GM23248 (cell line): ENCODE measurements at places on chromosomes 13 and 19. TPM values are rescaled to one million over a fixed set of nuclear protein-coding genes. Genes with fewer than 3 reads are reported as not detected.

The CYP2A6 gene
- total RNA-seq = not detected in 2 replicates

DNA sequence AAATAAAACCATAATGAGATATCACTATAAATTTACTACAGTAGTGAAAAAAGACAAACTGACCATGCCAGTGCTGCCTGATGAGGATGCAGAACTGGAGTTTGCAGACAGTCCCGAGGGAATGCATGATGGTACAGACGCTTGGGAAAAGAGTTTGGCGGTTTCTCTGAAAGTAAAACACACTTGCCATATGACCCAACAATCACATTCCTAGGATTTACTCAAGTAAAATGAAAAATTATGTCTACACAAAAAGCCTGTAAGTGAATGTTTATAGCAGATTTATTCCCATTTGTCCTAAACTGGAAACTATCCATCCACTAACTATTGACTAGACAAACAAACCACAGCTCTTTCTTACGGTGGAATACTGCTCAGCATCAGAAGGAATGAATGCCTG lies 271.0 kb downstream of the DNAJC15 start:
- no peaks in the 10 kb centered on the region for H3K36me3 ChIP-seq
- H3K27ac ChIP-seq = no peak overlapping the region
- DNase-seq = no peak

DNA sequence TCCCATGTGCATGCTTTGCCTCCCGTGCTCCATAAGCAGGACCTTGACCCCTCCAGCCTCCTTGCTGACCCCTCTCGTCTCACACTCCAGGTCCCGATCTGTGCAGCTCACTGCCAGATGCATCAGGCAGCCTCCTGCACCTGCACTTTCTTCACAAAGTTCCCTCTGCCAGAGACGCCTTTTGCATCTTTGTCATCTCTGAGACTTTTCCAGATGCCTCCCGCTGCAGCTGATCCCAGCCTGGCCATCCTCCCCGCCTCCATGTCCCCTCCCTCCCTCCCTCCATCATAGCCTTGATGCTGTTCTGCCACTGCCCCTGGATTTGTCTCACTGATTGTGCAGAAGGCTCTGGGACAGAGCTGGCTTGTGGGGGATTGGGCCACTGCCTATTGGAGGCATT lies 29.9 kb downstream of the PPP1R37 start:
- no peaks in the 10 kb centered on the region for H3K27me3 ChIP-seq
- H3K4me3 ChIP-seq = no peak overlapping the region
- H3K27ac ChIP-seq = no peak overlapping the region

- no peak overlapping the region for H3K4me3 ChIP-seq
- H3K27ac ChIP-seq = no peak overlapping the region
- H3K27me3 ChIP-seq = no peaks in the 10 kb centered on the region
- no peaks in the 10 kb centered on the region for H3K4me1 ChIP-seq
Observed at GRCh38 chr19:48403606-48404005, 10.1 kb downstream of the GRIN2D start.

The ZNF383 gene
- total RNA-seq = 3.4 and 5.5 TPM in 2 replicates

DNA sequence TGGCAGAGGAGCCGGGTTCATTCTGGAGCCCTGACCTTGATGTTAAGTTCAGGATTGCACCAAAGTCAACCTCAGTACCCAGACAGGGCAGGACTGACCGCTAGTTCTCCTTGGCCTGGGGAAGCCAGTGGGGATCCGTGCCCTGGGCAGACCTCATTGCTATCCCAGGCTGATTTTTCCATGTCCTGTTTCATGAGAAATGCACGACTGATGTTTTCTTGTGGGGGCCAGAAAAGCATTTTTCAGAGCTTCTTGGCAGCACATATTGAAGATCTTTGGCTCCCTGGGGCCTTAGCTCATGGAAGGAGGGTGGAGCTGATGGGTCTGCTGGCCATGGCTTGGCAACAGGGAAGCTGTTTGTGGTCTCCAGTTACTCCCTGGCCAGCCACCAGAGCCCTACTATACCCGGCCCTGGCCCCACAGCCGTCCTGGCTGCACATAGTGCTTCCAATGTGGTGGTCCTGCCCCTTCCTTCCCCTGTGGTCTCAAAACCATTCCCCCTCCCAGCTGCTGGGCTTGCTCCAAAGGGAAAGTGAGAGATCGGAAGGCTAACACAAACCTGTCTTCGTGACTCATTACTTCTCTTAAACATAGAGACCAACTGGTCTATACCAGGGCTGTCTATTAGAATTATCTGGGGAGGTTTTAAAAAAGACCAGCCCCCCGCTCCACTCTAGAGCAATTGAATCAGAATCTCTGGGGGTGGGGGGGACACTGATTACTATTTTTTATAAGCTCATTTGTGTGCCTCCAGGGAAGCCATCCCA lies 11.2 kb downstream of the IL17D start:
- peak overlapping the region; percentile 87 for H3K27ac ChIP-seq
- H3K4me1 ChIP-seq = peaks cover 34% of the 10 kb centered on the region
- H3K27me3 ChIP-seq = peaks cover 5% of the 10 kb centered on the region; the same call in 1 of the 2 replicates
- peak; percentile 88 for DNase-seq
- peak overlapping the region; percentile 69 for H3K4me3 ChIP-seq
- H3K36me3 ChIP-seq = no peaks in the 10 kb centered on the region

DNA sequence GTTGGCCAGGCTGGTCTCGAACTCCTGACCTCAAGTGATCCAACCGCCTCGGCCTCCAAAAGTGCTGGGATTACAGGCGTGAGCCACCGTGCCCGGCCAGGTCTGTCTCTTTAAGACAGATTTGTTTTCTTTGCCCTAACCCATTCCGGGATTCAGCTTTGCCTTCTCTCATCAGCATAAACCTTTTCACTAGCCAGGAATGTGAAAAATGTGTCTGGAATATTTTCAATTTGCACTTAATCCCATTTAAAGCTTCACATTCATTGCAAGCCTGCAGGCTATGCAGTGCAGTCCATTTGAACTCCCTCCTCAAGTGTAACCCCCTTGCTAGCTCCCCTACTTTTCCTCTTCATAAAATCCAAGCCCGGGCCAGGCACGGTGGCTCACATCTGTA lies 880 bp upstream of the TMEM160 start:
- peak overlapping the region; percentile 50 for H3K4me3 ChIP-seq
- peaks cover 5% of the 10 kb centered on the region; the same call in 1 of the 2 replicates for H3K4me1 ChIP-seq
- no peaks in the 10 kb centered on the region for H3K36me3 ChIP-seq

DNA sequence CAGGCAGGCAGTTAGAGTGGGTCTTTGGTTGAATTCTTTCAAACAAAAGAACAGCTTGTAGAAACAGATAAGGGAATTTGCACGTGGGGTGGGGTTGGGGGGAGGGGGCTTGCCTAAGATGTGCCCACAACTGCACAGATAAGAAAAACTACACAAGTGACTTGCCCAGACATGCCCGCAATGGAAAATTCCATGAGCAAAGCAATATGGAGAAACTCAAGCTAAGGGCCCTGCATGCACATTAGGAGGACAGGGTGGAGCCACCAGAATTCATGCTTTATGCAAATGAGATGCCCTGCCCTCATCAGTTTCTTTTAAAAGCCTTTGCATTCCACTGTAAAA lies 755.6 kb upstream of the MIR17HG start:
- H3K27me3 ChIP-seq = no peaks in the 10 kb centered on the region
- peaks cover 10% of the 10 kb centered on the region; the same call in 1 of the 2 replicates for H3K4me1 ChIP-seq
- H3K27ac ChIP-seq = no peak overlapping the region
- no peak for DNase-seq

GRCh38 chr19:39679056-39679790 lies 23.5 kb downstream of the LGALS16 start:
- H3K27ac ChIP-seq = no peak overlapping the region
- no peak overlapping the region for H3K4me3 ChIP-seq
- peaks cover 4% of the 10 kb centered on the region; the same call in 1 of the 2 replicates for H3K27me3 ChIP-seq
- H3K36me3 ChIP-seq = no peaks in the 10 kb centered on the region

- DNase-seq = no peak
- H3K36me3 ChIP-seq = no peaks in the 10 kb centered on the region
- no peaks in the 10 kb centered on the region for H3K27me3 ChIP-seq
- H3K4me1 ChIP-seq = peaks cover 5% of the 10 kb centered on the region; the same call in 1 of the 2 replicates
- no peak overlapping the region for H3K27ac ChIP-seq
Observed at GRCh38 chr13:110371550-110372465, 64.7 kb downstream of the COL4A2 start.

GRCh38 chr13:66809485-66809884 lies 420.7 kb downstream of the PCDH9 start:
- DNase-seq = no peak
- H3K27ac ChIP-seq = no peak overlapping the region
- H3K4me3 ChIP-seq = no peak overlapping the region
- H3K27me3 ChIP-seq = no peaks in the 10 kb centered on the region

DNA sequence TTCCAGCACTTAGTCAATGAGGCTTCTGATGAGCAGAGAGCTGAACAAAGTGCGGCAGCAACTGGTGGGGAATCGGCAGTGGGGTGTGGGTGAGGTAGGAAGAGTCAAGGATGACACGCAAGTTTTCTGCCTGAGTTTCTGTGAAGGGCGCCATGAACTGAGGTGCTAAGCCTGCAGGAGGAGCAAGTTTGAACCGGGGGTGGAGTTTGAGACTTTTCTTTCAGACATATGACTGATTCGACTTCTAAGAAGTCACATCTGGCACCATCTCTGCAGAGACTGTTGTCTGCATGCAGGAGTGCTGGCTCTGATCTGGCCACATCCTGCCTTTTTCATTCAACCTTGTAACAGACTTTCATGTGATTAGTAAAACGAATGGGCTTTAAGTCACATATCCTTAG lies 14.8 kb upstream of the GPI start:
- H3K27ac ChIP-seq = no peak overlapping the region
- DNase-seq = peak; percentile 63
- no peak overlapping the region for H3K4me3 ChIP-seq

The ZIK1 gene
- 5.3 and 10.4 TPM in 2 replicates for total RNA-seq

DNA sequence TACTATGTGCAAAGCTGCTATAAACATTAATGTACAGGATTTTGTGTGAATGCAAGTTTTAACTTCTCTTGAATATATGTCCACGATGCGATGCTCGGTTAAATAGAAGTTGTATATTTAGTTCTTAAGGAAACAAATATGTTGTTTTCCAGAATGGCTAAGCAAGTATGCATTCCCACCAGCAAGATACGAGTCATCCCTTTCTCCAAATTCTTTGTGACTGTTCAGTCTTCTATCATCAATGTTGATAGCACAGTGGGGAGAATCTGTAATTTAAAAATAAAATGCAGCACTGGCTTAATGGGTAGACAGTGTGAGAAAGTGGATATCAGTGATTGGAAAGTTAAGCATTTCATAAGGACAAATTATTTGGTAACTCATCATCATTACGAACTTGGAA lies 1340.8 kb downstream of the PCDH9 start:
- H3K27ac ChIP-seq = no peak overlapping the region
- H3K27me3 ChIP-seq = no peaks in the 10 kb centered on the region
- DNase-seq = no peak
- no peak overlapping the region for H3K4me3 ChIP-seq
- no peaks in the 10 kb centered on the region for H3K4me1 ChIP-seq

DNA sequence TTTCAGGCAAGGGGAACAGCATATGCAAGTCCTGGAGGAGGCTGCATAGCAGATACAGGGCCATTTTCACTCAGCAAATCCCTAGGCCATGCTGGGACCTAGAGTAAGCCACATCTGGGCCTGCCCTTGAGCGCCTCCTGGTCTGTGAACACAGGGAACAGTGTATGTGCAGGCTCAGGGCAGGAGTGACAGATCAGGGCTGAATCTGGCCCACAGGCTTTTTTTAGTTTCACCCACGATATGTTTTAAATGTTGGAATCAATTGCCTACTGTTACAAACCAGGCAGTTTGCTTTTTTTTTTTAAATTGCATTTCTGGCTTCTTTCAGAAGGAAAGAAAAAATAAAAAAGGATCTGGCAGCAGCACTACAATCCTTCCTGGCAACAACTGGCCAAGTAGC lies 1.5 kb upstream of the TMEM145 start:
- no peaks in the 10 kb centered on the region for H3K36me3 ChIP-seq
- DNase-seq = peak; percentile 20
- H3K27ac ChIP-seq = no peak overlapping the region
- no peak overlapping the region for H3K4me3 ChIP-seq
- no peaks in the 10 kb centered on the region for H3K4me1 ChIP-seq

- no peak for DNase-seq
- no peaks in the 10 kb centered on the region for H3K4me1 ChIP-seq
- no peak overlapping the region for H3K4me3 ChIP-seq
- no peaks in the 10 kb centered on the region for H3K27me3 ChIP-seq
- H3K27ac ChIP-seq = no peak overlapping the region
Observed at GRCh38 chr13:46313024-46313423, 74.0 kb downstream of the RUBCNL start.

The CBARP gene
- total RNA-seq = 2.7 and 4.5 TPM in 2 replicates

The ZNF296 gene
- total RNA-seq = 0.25 TPM in 1 of 2 replicates, not detected in the other

GRCh38 chr13:113142876-113143275 lies 15.6 kb upstream of the PROZ start:
- H3K27me3 ChIP-seq = no peaks in the 10 kb centered on the region
- H3K4me1 ChIP-seq = no peaks in the 10 kb centered on the region
- H3K36me3 ChIP-seq = no peaks in the 10 kb centered on the region
- H3K27ac ChIP-seq = no peak overlapping the region

DNA sequence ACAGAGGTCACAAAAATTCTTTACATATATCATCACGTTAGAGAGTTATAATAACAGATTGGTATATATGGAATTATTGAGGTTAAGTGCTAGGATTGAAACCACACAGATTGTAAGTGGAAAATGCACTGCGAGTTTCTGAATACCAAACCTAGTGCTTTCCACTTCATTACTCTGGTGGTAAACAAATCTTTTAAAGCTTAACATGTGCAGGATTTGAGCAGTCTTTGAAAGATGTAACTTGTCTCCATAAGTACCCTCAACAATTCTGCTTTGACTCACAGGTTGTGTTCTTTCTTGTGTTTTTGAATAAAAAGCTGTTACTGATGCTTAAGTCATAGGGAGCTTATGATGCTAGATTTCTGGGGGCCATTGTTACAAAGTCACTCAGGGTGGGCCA lies 314.7 kb upstream of the DACH1 start:
- DNase-seq = no peak
- no peak overlapping the region for H3K4me3 ChIP-seq
- H3K4me1 ChIP-seq = no peaks in the 10 kb centered on the region
- H3K27ac ChIP-seq = no peak overlapping the region

DNA sequence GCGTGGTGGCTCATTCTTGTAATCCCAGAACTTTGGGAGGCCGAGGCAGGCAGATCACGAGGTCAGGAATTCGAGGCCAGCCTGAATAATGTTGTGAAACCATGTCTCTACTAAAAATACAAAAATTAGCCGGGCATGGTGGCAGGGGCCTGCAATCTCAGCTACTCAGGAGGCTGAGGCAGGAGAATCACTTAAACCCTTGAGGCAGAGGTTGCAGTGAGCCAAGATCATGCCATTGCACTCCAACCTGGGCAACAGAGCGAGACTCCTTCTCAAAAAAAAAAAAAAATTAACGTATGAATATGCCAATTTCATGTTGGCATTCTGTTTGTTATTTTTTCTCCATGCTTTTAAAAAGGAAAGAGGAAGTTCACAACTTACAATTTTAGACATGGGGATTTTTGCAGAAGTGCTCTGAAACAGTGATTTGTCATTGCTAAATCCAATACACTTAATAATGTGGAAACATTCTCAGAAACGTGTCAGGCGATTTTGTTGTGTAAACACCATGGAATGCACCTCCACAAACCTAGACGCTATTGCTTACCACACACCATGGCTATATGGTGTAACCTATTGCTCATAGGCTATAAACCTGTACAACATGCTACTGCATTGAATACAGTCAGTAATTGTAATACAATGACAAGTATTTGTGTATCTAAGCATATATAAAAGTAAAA lies 115.9 kb upstream of the PCDH20 start:
- no peaks in the 10 kb centered on the region for H3K27me3 ChIP-seq
- H3K4me1 ChIP-seq = no peaks in the 10 kb centered on the region
- no peak overlapping the region for H3K4me3 ChIP-seq
- H3K27ac ChIP-seq = no peak overlapping the region

- no peak overlapping the region for H3K4me3 ChIP-seq
- H3K4me1 ChIP-seq = no peaks in the 10 kb centered on the region
- H3K27me3 ChIP-seq = peaks cover 18% of the 10 kb centered on the region; the same call in 1 of the 2 replicates
- H3K36me3 ChIP-seq = no peaks in the 10 kb centered on the region
- H3K27ac ChIP-seq = no peak overlapping the region
Observed at GRCh38 chr19:39223703-39224279, 19.7 kb upstream of the SYCN start.

The FUT6 gene
- not detected in 2 replicates for total RNA-seq
